A549 treated with Hydrocortisone at 1 μM for 4 hours (cell line): ENCODE measurements at places on chromosomes 12 and 14. TPM values are rescaled to one million over a fixed set of nuclear protein-coding genes. Genes with fewer than 3 reads are reported as not detected.

The PSMA3 gene
- total RNA-seq, result 186 to 234 TPM (median 195 TPM) in 5 replicates

The TEX52 gene
- total RNA-seq, result not detected in 5 replicates

The CCDC184 gene
- 2.5 to 3.5 TPM (median 2.8 TPM) in 5 replicates for total RNA-seq

The PTPRR gene
- total RNA-seq, result 0.21 to 0.46 TPM (median 0.36 TPM) in 5 replicates

The ATG101 gene
- 89.9 to 103 TPM (median 94.3 TPM) in 5 replicates for total RNA-seq

The SOX5 gene
- not detected in 5 replicates for total RNA-seq

The TTC6 gene
- 0.29 to 0.56 TPM (median 0.36 TPM) in 5 replicates for total RNA-seq

The RGS6 gene
- total RNA-seq, result not detected in 5 replicates

The CARMIL3 gene
- total RNA-seq, result 0.25 to 0.62 TPM (median 0.54 TPM) in 5 replicates

The POTEM gene
- not detected in 5 replicates for total RNA-seq

The STYK1 gene
- 0.08 to 0.41 TPM (median 0.22 TPM) in 5 replicates for total RNA-seq

The DHRS2 gene
- 5.5 to 7.8 TPM (median 6.3 TPM) in 5 replicates for total RNA-seq

The TMEM132C gene
- not detected in 5 replicates for total RNA-seq

The GLIPR1L1 gene
- not detected in 5 replicates for total RNA-seq

The CLECL1 gene
- not detected in 5 replicates for total RNA-seq

The DNAI7 gene
- 0.08 to 0.41 TPM (median 0.20 TPM) in 5 replicates for total RNA-seq

The PROX2 gene
- not detected in 5 replicates for total RNA-seq

The TPH2 gene
- total RNA-seq, result 0.10 TPM in 1 of 5 replicates, not detected in the others
